ENCODE measurements at places on chromosomes 4 and X. TPM values are rescaled to one million over a fixed set of nuclear protein-coding genes. Genes with fewer than 3 reads are reported as not detected.

DNA sequence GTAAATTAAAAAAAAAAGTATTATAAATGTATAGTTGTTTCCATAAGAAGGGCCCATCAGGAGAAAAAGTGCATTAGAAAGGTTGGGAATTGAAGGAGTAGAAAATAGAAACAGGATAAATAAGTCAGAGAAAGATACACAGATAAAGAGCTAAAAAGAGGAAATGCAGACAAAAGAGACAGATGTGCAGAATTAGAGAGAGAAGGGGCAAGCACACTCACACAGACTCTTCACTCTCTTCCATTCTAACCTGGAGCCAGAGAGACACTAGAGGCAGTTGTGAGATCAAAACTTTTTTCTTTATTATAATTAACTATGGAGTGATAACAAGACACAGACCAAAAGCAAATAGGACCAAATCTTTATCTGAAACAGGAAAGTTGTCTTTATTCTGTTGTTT, 134.1 kb downstream of the CEP135 start:
- DNase-seq: no peak

GRCh38 chrX:20116577-20117240, at the start of gene MAP7D2:
MAP7D2 (minus strand) TSS chrX:20116907; CDS start chrX:20116879, 28 bp downstream.
- no peak for DNase-seq

DNA sequence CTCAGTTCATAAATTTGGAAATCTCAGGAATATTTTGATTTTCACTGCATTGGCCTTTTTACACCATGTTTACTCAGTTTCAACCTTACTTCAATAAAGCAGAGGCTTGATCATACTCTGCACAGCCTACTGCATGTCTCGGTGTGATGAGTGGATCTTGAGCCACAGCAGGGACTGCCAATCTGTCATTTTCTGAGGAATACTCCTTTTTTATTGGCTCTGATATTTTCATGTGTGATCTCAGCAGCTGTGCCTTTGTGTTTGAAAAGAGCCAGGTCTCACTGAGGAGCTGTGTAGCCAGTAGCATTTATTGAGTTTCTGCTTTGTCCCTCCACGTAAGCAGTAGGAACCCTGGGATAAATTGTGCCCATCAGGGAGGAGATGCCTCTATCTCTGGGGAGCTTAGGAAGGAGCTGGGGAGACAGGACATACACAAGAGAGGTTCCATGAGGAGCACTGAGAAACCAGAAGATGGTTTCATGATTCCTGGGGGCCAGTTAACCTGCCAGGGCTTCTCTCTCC, 18.9 kb upstream of the TRIM2 start:
- no peak for DNase-seq

DNA sequence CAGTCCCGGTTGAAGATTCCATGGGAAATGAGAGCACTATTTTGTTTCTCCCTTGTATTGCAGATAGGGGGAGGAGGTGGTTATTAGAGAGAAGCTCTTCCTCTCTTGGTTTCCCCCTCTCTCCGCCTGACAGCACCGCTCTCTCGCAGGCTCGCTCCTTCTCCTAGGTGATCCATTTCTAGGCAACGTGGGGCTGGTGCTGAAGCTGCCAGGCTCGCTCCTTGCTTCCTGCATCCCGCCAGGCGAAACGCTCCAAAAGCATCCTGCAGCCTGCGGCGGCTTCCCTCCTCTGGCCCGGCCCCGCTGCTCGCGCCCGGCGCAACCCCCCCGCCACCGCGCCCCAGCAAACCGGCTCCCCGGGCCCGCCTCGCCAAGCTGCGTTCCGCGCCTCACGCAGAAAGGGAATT, at the start of gene GRID2:
Gene GRID2, plus strand, starts transcription at position 346 of the 407 bp plus-strand sequence.
- DNase-seq: no peak

- no peak for DNase-seq
Observed at GRCh38 chr4:48259748-48260147, 9.9 kb downstream of the TEC start.

The NAP1L2 gene
- total RNA-seq: 20.9 TPM

The ATP8A1 gene
- 33.5 TPM for total RNA-seq

The SLC25A4 gene
- 7.2 TPM for total RNA-seq

The PAGE5 gene
- 0.70 TPM for total RNA-seq

The SAT1 gene
- total RNA-seq: 145 TPM

The ADH7 gene
- not detected for total RNA-seq

The CLDN34 gene
- total RNA-seq: not detected

Data from CD4-positive, alpha-beta memory T cell (primary cell).